ENCODE measurements at places on chromosomes 12 and 14.

GRCh38 chr12:57517187-57517586 is 3.1 kb downstream of the DDIT3 start:
- DNase-seq = no peak

DNA sequence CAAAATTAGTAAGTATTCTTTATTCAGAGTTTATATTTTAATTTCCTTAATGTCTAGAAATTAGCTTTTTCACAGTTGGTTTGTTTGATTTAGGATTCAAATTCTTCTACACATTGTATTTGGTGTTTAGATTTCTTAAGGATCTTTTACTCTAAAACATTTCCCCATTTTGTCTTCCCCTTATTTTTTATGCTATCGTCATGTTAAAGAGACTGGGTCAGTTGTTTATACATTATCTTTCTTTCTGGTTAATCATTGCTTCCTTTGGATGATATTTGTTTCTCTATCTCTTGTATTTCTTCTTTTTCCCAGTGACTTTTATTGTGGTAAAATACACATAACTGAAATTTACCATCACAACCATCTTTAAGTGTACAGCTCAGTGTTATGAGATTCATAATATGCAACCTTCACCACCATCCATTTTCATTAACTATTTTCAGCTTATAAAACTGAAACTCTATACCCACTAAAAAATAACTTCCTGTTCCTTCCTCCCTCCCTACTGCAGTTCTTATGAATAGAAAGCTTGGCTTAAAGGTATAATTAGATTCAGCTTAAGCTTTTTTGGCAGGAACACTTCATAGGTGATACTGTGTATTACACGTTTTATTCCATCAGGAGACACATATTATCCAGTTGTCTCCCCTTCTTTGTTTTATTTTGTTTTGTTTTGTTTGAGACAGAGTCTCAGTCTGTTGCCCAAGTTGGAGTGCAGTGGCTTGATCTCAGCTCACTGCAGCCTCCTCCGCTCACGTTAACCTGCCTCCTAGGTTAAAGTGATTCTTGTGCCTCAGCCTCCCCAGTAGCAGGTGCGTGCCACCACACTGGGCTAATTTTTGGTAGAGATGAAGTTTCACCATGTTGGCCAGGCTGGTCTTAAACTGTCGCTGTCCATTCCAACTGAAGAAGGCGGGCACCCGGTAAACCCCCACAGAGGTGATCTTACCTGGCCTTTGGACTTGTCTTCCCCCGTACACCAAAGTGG is 45.0 kb downstream of the NOPCHAP1 start:
- DNase-seq = no peak

- DNase-seq = no peak
These were observed 34.5 kb downstream of the EFCAB11 start for GRCh38 chr14:89920056-89920455.

DNA sequence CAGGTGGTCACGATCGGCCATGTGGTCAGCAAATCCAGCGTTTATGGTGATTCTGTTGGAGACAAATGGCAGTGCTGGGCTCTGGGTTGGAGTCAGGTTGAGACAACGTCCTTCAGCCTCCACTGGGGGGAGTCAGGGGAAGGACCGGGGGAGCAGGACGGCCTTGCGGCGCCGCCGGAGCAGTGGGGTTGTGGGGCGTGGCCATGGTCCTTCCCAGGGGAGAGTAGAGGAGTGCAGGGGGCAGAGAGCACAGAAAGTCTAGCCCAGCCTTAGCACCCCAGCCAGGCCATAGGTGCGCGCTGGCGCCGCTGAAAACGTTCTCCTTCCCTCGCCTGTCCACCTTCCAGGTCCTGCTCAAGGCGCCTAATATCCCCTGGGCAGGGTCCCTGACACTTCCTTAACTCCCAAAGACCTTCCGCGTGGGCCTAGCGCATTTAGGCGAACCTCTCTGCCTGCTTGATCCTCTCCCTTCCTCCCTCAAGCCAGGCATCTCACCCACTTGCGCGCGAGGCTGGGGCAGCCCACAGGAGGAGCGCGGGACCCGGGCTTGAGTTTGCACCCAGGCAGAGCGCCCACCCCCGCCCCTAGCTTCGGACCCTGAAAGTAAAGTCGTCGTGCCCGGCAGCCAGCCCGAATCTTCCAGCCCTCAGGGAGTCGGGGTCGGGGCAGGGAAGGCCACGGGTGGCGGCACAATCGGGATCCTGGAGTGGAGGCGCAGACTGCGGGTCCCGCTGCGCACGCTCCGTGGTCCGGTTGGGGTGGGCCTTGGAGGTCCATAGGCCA is 3.1 kb upstream of the KIF26A start:
- peak; percentile 89 for DNase-seq

GRCh38 chr12:81797100-81797499 is 38.0 kb upstream of the PPFIA2 start:
- no peak for DNase-seq

GRCh38 chr12:122449317-122449716 is 26.8 kb upstream of the CLIP1 start:
- DNase-seq = no peak

GRCh38 chr12:53750812-53751335 is 905 bp downstream of the CISTR start:
- peak; percentile 44 for DNase-seq

GRCh38 chr12:88503281-88503703 is 77.0 kb downstream of the KITLG start:
- no peak for DNase-seq

DNA sequence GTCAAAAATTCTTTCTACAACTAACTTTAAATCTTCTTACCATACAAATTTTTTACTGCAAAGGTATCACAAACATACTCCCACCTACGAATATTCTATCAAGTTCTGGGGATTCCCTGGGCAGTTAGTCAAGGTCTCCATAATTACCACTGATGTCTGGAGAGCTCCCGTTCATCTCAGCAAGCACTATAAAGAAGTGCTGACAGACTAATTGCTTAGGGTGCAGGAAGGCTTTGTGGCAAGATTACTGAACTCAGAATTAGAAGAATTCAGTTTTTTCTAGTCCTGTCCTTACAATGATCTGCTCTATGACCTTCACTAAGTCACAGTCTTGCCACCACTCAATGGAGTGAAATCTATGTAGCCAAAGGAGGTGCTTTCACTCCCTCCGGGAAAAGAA is 61.5 kb downstream of the DUSP16 start:
- DNase-seq = no peak

DNA sequence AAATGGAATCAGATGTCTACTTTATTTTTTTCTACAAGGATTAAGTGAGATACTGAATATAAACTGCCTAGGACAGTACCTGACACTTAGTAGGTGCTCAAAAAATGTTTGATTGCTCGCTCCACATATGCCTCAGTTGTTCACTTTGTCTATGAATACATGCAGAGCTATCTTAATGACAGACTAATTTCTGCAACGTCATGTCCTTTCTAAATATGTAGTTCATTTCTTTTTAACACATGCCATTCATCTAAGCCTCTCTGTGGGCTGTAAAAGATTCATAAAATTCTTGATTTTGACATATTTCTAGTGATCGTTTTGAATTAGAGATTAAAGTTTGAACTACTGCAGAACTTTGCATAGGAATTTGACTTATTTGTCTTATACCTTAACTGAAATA is 176.3 kb upstream of the STXBP6 start:
- DNase-seq = no peak
